ENCODE measurements at places on chromosomes 7 and 10. TPM values are rescaled to one million over a fixed set of nuclear protein-coding genes. Genes with fewer than 3 reads are reported as not detected.

Gene SLC26A5
- total RNA-seq, result not detected

Gene POR
- total RNA-seq, result 99.3 TPM

DNA sequence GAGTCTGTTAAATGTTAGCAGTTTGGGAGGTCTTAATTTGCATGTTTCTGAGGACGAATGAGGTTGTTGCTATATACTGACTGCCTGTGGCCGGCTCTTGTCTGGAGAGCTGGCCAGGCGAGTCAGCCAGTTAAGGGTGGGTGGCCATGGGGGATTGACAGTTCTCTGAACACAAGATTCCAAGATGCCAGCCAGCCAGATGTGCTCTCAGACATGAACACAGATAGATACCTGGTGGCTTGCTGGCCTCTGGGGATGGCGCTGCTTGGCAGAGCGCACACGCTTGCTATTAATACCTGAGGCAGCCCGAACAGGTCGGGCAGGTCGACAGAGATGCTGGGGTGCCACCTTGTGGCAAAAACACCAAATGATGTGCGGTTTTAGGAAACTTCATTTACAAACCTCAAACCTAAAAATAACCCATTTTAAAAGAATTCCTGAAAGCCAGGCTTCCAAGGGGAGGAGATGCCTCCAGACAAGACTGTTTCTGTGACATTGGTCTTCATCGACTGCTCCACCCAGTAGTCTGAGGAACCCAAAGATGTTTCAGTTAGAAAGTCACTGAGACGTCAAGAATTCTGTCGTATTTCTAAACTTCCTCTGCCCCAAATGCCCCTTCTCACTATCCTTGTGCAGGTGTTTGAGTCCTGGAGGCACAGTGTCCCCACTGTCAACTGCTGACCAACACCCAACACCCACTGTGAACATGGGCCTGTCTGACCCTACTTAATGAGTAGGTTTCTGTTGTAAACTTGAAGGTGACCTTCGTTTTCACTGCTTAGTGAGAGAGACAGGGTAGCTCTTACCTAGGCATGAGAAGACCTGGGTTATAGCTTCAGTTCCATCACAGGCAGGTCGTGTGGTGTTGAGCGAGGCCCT, 123.4 kb downstream of the NT5C2 start:
- no peak overlapping the region for H3K4me3 ChIP-seq
- no peaks in the 10 kb centered on the region for H3K27me3 ChIP-seq
- no peaks in the 10 kb centered on the region for H3K4me1 ChIP-seq
- no peak overlapping the region for H3K27ac ChIP-seq

- peak overlapping the region; percentile 33 for H3K27ac ChIP-seq
- peaks cover 9% of the 10 kb centered on the region for H3K4me1 ChIP-seq
- H3K36me3 ChIP-seq, result no peaks in the 10 kb centered on the region
- no peaks in the 10 kb centered on the region for H3K27me3 ChIP-seq
- no peak overlapping the region for H3K4me3 ChIP-seq
- peak; percentile 90 for DNase-seq
These were observed 231.3 kb upstream of the NPY start for GRCh38 chr7:24052572-24053260.

DNA sequence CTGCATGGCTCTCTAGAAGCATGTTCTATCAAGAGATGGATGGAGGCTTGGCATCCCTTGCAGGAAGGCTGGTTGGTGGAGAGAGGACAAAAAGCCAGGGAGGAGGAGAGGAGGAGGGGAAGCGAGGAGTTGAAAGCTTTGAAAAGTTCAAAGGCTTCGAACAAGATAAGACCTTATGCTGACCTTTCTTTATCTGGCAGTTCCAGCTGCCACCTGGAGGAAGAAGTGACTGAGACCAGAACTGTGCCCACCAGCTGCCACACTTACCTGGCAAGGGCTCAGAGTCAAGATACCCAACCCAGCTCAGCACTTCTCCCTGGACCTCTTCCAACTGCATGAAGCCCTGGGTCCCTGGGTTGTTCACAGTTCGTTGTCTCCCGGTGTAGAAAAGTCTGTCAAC, 14.8 kb downstream of the CCL24 start:
- no peaks in the 10 kb centered on the region for H3K27me3 ChIP-seq
- no peak overlapping the region for H3K27ac ChIP-seq
- H3K4me1 ChIP-seq, result no peaks in the 10 kb centered on the region
- no peak overlapping the region for H3K4me3 ChIP-seq
- H3K36me3 ChIP-seq, result no peaks in the 10 kb centered on the region
- DNase-seq, result no peak

Gene GIMAP4
- total RNA-seq, result not detected

GRCh38 chr10:113045147-113046055, 95.4 kb downstream of the TCF7L2 start:
- H3K4me3 ChIP-seq, result no peak overlapping the region
- no peak for DNase-seq
- no peak overlapping the region for H3K27ac ChIP-seq
- H3K36me3 ChIP-seq, result no peaks in the 10 kb centered on the region
- peaks cover 24% of the 10 kb centered on the region for H3K4me1 ChIP-seq

- no peaks in the 10 kb centered on the region for H3K4me1 ChIP-seq
- H3K27ac ChIP-seq, result no peak overlapping the region
- no peaks in the 10 kb centered on the region for H3K36me3 ChIP-seq
- no peak overlapping the region for H3K4me3 ChIP-seq
- peaks cover 3% of the 10 kb centered on the region for H3K27me3 ChIP-seq
These were observed 162.4 kb upstream of the PPP2R2D start for GRCh38 chr10:131738396-131738735.
